ENCODE measurements at places on chromosomes 11 and 22.
A peak's percentile ranks its signal among the peaks of the same experiment; 100 is the strongest.

GRCh38 chr11:127993788-127994187, 593.6 kb downstream of the ETS1 start:
- H3K27ac ChIP-seq: no peak overlapping the region
- no peak overlapping the region for H3K4me3 ChIP-seq
- no peaks in the 10 kb centered on the region for H3K36me3 ChIP-seq
- peaks cover 9% of the 10 kb centered on the region for H3K27me3 ChIP-seq
- H3K4me1 ChIP-seq: no peaks in the 10 kb centered on the region

GRCh38 chr11:74654976-74655375, 62.6 kb downstream of the POLD3 start:
- H3K36me3 ChIP-seq: peaks cover 57% of the 10 kb centered on the region
- H3K4me1 ChIP-seq: no peaks in the 10 kb centered on the region
- no peak for DNase-seq

- no peaks in the 10 kb centered on the region for H3K4me1 ChIP-seq
- no peak for DNase-seq
- no peak overlapping the region for H3K4me3 ChIP-seq
- H3K36me3 ChIP-seq: no peaks in the 10 kb centered on the region
- H3K27me3 ChIP-seq: no peaks in the 10 kb centered on the region
These were observed 12.6 kb downstream of the PRAME start for GRCh38 chr22:22546490-22546889.

GRCh38 chr22:32380991-32381390, 23.3 kb downstream of the RFPL3 start:
- H3K27me3 ChIP-seq: no peaks in the 10 kb centered on the region
- DNase-seq: no peak
- no peak overlapping the region for H3K27ac ChIP-seq
- H3K36me3 ChIP-seq: peaks cover 2% of the 10 kb centered on the region

DNA sequence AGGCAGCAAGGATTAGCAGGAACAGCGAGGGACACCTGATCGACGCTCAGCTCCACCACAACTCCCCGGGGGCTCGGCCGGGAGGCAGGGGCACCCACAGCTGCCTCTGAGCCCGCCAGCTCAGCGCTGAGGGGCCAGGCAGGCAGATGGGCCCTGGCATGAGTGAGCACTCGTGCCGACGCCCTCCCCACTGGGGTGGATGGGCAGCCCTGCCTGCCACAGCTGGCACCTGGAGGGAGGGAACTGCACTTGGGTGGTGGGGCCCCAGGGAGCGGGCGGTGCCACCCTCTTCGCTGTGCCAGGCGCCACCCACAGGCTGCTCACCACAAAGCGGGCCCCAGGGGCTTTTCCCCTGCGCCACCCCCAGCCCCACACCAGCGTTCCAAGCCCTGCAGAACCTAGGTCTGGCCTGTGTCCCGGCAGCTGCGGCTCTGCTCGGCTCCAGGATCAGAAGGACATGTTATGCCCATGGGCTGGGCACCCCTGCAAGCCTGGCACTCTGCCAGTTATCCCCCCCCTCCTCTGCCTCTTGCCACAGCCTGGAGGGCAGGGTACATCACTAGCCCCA, 28.8 kb downstream of the WNT7B start:
- no peak overlapping the region for H3K27ac ChIP-seq
- peaks cover 2% of the 10 kb centered on the region for H3K27me3 ChIP-seq
- H3K36me3 ChIP-seq: no peaks in the 10 kb centered on the region
- H3K4me1 ChIP-seq: no peaks in the 10 kb centered on the region

DNA sequence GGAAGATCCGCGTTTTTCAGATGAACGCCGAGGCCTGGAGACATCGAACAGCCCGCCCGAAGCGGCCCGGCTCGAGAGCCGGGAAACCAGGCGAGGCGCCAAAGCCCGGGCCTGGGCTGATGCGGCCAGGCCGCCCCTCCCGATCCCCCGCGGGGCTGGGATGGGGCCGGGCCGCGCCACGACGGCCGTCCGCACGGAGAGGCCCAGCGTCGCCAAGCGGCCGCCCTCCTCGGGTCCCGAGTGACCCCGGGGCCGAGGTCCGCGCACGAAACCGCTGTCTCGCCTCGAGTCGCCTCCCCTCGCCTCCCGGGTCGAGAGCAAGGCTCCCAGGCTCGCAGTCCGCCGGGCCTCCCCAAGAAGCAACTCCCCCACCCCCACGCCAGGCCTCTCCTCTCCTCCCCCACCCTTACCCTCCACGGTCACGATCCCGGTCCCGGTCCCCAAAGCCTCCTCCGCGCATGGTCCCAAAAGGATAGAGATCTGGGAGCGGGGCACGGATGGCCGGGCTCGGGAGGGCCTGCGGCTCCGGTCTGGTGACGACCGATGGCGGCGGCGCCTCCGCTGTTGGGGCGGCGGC, 482 bp downstream of the DDX17 start:
- peaks cover 55% of the 10 kb centered on the region for H3K36me3 ChIP-seq
- H3K27me3 ChIP-seq: no peaks in the 10 kb centered on the region
- peak overlapping the region; percentile 100 for H3K27ac ChIP-seq
- H3K4me1 ChIP-seq: peaks cover 35% of the 10 kb centered on the region

DNA sequence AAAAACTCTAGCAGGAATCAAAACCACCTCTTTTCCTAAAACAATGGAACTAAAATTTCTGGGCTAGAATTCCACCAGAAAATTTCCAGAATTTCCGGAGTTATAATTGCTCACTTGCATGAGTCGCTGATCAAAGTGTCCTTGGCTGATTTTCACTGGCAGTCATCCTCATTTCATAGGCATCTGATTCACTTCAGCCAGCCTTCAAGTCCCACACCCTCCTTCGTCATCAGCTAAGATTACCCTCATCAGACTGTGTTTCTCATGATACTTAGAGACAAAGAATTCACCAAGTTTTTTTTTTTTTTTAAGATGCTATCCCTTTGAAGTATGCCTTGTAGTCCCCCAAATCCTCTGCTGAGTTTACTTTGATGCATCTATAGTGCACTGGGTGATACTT, 71.5 kb upstream of the RAB38 start:
- H3K4me1 ChIP-seq: no peaks in the 10 kb centered on the region
- H3K4me3 ChIP-seq: no peak overlapping the region
- H3K27me3 ChIP-seq: no peaks in the 10 kb centered on the region
- H3K27ac ChIP-seq: no peak overlapping the region
- DNase-seq: no peak

GRCh38 chr11:118789501-118790356, 1.2 kb downstream of the DDX6 start:
- peaks cover 20% of the 10 kb centered on the region for H3K4me1 ChIP-seq
- peaks cover 27% of the 10 kb centered on the region for H3K36me3 ChIP-seq
- DNase-seq: peak; percentile 39
- H3K4me3 ChIP-seq: peak overlapping the region; percentile 100
- no peaks in the 10 kb centered on the region for H3K27me3 ChIP-seq

GRCh38 chr11:74725701-74726100, 5.5 kb downstream of the CHRDL2 start:
- H3K36me3 ChIP-seq: no peaks in the 10 kb centered on the region
- DNase-seq: no peak
- peaks cover 54% of the 10 kb centered on the region for H3K27me3 ChIP-seq
- H3K4me3 ChIP-seq: no peak overlapping the region
- H3K27ac ChIP-seq: no peak overlapping the region

DNA sequence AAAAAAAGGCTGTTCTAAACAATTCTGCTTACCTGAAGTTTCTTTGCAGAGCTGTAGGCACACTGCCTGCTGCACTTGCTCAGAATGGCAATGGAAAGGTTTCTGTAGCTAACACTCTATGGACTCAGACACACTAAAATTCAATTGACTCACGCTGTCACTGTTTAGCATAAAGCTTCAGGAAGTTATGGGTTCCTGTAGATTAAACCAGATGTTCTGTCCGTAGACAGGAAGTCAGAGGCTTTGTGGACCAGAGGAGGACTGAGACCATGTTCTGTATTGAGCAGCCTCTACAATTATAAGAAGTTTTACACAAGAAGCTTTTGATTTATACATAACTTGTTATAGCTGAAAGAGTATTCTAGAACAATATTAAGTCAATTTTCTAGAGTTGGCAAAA, 70.4 kb downstream of the GLYATL1 start:
- DNase-seq: no peak
- no peaks in the 10 kb centered on the region for H3K36me3 ChIP-seq
- peaks cover 8% of the 10 kb centered on the region for H3K27me3 ChIP-seq
- H3K27ac ChIP-seq: no peak overlapping the region
- H3K4me1 ChIP-seq: no peaks in the 10 kb centered on the region

- peaks cover 1% of the 10 kb centered on the region for H3K27me3 ChIP-seq
- no peak for DNase-seq
- no peak overlapping the region for H3K4me3 ChIP-seq
- no peaks in the 10 kb centered on the region for H3K36me3 ChIP-seq
These were observed 8.0 kb downstream of the IFITM10 start for GRCh38 chr11:1742371-1742770.

GRCh38 chr11:109435121-109435742, 13.2 kb downstream of the C11orf87 start:
- H3K27me3 ChIP-seq: no peaks in the 10 kb centered on the region
- no peak overlapping the region for H3K4me3 ChIP-seq
- no peak overlapping the region for H3K27ac ChIP-seq
- no peak for DNase-seq
- H3K36me3 ChIP-seq: no peaks in the 10 kb centered on the region

Measured in T-helper 2 cell treated with Interferon-gamma antibody and Interleukin-4, amounts not matched to agents 5 μg/mL and 100 μg/mL, for 36 hours (primary cell).